ENCODE measurements at places on chromosomes 3 and 15.

GRCh38 chr15:101099183-101099582 is 152.7 kb downstream of the CHSY1 start:
- no peak for DNase-seq

- no peak for DNase-seq
Measured at GRCh38 chr3:10955711-10956453, 36.7 kb upstream of the SLC6A1 start.

- DNase-seq, result no peak
Measured at GRCh38 chr15:63939531-63940130, 105.9 kb upstream of the HERC1 start.

DNA sequence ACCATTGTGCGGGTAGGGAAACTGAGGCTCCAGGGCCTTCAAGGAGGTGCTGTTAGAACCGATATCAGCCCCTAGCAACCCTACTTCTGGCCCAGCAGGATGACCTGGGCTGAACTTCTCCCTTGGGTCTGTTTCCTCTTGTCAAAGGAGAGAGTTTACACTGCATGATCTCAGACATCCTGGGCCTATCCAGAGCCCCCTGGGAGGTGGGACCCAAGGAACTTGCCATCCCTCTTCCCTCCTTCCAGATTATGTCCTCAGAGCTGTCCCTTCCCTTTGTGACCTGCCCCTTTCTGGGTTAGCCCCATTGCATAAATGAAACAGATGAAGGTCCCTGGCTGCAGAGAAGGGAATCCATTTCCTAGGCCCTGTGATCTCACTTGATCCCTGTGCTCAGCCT is 12.3 kb upstream of the DNAH1 start:
- DNase-seq, result no peak

DNA sequence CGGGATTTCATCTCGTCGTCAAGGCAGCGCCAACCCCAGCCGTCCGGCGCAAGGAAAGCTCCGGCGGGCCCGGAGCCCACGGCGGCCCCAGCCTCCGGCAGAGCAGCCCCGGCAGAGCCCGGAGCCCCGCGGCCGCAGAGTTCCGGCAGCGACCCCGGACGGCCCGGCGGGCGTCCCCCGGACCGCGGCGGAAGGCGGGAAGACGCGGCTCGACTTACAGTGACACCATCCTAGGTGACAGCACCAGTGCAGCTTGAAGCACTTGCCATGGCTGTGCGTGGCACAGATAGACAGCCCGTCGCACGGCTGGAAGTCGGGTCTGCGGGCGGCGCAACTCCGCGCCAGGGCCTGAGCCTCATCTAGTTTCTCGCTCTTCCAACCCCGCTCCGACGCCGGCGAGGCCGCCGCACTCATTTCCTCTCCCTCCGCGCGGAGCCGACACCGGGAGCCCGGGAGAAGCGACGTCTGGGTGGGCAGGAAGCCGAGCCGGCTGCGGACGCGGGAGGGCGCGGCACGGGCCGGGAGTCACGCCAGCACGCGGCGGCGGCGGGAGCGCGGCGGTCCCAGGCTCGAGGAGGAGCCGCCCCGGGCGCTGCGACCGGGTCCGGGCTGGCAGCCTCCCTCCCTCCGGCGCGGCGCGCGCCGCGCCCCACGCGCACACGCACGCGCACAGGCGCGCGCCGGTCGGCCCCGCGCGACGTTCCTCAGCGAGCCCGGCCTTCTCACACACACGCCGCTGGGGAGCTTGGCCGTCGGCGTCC is at the start of gene C3orf70:
C3orf70 (minus strand) TSS at position 651 of the 761 bp plus-strand sequence; CDS start at position 414, 237 bp downstream.
- no peak for DNase-seq

- no peak for DNase-seq
Measured at GRCh38 chr3:11288786-11289637, 16.8 kb downstream of the ATG7 start.

- no peak for DNase-seq
Measured at GRCh38 chr3:121707531-121708273, 41.8 kb downstream of the GOLGB1 start.

GRCh38 chr3:38005076-38006020 is 14.8 kb downstream of the VILL start:
- DNase-seq, result no peak

DNA sequence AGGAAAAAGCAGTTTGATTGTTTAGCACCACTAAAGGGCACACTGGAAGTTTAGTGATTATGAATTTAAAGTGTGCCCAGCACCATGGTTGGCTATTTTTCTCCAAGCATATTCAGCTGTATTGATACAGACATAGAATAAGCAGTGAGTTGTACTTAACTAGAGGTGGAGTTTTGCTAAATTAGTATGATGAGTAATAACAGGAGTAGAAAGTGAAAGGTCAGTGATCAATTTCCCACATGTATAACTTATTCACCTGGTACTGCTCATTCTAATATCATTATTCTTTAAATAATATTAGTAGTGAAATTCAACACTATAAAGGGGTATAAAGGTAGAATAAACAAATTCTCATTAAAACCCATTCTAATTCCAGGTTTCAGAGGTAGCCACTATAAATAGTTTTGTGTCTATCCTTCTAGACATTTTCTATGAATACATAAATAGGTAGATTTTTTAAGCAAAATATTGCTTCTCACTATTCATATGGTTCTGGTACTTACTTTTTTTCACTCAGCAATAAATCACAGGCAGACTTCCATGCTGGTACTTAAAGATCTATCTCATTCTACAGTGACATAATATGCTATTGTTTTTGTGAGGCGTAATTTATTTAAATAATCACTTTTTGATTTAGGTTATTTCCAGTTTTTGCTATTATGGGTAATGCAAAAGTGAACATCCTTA is 732.9 kb downstream of the VGLL3 start:
- no peak for DNase-seq

GRCh38 chr3:104988496-104988895 is 378.2 kb upstream of the ALCAM start:
- DNase-seq, result no peak

GRCh38 chr3:47961815-47962606 is 54.2 kb downstream of the MAP4 start:
- DNase-seq, result no peak

DNA sequence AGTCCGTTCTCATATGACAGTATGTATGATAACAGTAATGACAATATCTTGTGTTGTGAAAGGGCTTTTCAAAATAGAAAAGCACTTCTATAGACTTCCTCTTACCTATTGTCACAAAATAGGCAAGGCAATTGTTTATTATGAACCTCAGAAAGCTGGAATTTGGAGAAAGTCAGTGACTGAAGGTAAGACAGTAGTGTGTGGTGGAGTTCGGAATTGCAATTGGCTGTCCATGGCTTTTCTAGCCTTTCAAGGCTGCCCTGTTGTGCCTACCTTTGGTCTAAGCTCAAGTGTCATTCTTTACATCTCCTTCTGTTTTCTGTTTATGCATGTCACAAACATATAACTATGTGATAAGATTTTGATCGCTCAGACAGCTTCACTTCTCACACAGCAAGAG is 219.3 kb upstream of the NR2E3 start:
- DNase-seq, result no peak

DNA sequence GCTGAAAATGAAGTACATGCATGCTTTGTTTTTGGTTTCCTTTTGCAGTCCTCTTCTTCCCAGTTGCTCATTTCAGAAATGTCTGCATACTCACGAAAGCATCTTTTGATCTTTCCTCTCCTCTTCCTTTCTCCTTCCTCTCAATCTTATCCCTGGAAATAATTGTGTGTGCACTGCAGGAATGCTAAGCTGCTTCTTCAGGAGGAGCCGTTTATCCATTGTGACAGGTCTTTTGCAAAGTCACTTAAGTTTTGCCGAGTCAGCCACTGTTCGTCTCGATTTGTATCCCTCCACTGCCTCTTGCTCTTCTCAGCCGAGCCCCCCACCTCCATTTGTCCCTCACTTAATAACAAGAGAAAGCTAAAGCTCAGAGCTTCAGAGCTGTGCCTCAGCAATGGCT is 597.6 kb downstream of the AGBL1 start:
- no peak for DNase-seq

GRCh38 chr3:459311-459670 is 262.7 kb downstream of the CHL1 start:
- DNase-seq, result no peak

DNA sequence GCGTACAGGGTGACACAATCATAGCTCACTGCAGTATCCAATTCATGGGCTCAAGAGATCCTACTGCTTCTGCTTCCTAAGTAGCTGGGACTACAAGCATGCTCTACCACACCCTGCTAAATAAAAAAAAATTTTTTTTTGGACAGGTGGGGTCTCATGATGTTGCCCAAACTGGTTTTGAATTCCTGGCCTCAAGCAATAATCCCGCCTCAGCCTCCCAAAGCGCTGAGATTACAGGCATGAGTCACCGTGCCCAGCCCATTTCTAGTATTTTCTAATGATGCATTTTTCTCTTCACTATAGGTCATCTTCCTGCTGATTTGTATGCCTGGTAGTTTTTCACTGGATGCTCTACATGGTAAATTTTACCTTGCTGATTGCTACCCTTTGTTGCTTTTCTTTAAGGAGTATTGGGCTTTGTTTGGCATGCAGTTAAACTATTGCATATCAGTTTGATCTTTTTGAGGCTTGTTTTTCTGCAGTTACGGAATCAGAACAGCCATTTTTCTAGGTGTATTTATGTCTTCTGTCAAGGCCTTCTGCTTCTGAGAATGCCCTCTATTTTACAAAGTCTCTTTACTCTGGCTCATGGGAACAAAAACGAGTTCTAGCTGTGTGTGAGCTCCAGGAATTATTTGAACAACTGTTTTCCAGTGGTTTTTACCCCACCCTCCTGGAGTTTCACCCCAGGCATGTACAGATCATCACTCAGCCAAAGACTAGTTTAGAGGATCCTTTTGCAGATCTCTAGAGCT is 14.2 kb upstream of the NPTN start:
- DNase-seq, result no peak

- no peak for DNase-seq
Measured at GRCh38 chr3:190058521-190059241, 62.0 kb downstream of the P3H2 start.

GRCh38 chr3:106813742-106814141 is 563.5 kb upstream of the CCDC54 start:
- DNase-seq, result no peak

DNA sequence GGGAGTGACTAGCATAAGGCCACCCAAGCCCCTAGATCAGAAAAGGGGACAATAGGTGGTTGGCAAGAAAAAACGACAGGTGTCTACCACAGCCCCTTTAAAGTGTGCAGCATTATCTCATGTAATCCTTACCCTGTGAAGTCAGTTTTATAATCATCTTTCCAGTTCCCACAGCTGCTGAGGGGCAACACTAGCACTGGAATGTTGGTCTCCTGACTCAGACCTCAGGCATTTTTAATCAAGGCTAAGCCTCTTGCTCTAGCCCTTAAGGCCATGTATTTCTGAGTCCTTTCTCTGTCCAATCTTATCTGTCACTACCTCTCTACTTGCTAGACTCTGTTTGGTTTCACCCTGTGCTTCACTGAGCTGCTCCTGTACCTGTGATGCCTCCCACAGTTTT is 171.7 kb downstream of the TLE3 start:
- no peak for DNase-seq

GRCh38 chr15:41968701-41969100 is 3.7 kb downstream of the EHD4 start:
- no peak for DNase-seq

- no peak for DNase-seq
Measured at GRCh38 chr15:91114301-91114700, 14.2 kb downstream of the SV2B start.

DNA sequence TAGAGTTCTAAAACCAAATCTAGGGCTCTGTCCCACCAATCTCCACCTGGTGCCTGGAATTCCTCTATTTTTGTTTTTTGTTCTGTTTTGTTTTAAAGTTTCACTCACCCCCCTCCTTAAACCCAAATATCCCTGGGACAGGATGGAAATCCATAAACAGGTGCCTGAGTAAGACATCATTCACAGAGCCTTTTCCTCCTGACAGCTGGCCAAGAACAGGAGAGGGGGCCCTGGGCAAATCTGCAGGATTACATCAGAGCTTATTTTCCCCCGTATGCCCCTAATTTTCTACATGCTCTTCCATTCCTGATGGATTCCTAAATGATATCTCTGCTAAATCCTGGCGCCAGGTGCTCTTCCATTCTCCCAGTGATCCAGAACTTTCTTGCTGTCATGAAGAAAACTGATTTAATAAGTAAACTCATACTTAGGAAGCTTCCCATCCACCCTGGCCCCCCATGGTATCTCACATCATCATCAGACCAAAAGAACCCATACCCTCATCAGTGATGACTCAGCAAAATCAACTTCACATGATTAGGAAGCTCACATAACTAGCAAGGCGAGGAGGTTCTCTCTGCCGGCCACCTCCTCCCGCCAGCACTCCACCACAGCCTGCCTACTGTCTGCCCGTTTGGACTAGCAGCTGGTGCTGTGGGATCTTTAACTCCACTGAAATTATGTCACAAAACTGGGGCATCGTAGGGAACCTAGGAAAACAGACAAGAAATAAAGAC is 61.0 kb downstream of the LIPC start:
- DNase-seq, result no peak

- no peak for DNase-seq
Measured at GRCh38 chr3:115099986-115100571, 47.0 kb downstream of the ZBTB20 start.

DNA sequence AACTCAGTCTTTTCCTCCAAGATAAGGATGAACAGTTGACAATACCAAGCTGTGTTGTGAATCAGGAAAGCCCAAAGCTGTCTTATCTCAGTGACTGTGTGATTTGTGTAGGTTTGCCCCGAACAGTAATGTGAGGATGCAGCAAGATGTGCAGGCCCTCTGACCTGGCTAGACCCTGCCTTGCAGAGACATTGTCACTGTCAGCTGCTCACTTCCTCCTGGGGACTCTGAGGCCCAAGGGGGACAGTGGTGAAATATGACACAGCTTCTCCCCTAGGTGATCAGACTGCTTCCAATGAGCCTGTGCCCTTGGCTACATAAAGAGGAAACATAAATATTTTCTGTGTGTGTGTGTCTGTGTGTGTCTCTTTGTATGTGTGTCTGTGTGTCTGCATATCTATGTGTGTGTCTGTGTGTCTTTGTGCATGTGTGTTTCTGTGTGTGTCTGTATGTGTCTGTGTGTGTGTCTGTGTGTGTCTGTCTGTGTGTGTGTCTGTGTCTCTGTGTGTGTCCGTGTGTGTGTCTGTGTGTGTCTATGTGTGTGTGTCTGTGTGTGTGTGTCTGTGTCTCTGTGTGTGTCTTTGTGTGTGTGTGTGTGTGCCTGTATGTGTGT is 21.7 kb downstream of the LRRK1 start:
- DNase-seq, result no peak

DNA sequence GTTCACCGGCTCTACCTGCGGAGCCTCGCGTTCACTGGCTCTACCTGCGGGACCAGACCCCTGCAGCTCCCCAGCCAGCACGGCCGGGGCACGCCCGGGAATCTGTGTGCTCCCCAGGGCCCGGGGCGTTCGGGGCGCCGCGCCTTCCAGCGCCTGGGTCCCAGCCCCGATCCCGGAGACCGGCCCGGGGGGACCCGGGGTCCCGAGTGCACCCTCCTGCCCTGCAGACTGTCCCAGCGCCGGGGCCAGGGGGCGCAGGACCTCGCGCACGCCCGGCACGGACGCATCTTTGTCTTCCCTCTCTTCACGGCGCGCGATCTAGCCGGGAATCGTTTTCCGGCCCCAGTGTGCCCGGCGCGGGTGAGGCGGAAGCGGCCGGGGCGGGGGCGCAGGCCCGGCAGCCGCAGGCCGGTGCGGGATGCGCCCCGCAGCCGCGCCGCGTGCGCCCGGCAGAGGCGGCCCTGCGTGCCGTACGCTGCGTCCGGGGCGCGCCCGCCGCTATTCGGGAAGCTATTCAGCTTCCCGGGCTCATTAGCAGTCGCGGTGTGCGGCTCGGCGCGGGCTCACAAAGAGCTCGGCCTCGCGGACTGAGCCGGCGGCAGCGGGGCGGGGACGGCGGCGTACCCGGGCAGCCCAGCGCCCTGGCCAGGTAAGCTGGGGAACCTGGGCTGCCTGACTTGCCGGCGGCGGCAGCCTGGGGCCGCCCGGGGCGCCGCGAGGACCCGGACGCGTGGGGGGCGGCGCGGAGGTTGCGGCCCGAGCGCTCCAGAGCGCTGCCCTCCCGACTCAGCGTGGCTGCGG is at the start of gene APBA2:
APBA2 (plus strand) TSS at position 345 of the 801 bp plus-strand sequence. CDS start 167,911 bp downstream, outside the sequence.
- no peak for DNase-seq

All from stimulated activated CD8-positive, alpha-beta memory T cell treated with anti-CD3 and anti-CD28 coated beads, Interleukin-15, amount 100 ng/mL, for 4 hours (primary cell).